ENCODE measurements at places on chromosomes 1 and 21.

DNA sequence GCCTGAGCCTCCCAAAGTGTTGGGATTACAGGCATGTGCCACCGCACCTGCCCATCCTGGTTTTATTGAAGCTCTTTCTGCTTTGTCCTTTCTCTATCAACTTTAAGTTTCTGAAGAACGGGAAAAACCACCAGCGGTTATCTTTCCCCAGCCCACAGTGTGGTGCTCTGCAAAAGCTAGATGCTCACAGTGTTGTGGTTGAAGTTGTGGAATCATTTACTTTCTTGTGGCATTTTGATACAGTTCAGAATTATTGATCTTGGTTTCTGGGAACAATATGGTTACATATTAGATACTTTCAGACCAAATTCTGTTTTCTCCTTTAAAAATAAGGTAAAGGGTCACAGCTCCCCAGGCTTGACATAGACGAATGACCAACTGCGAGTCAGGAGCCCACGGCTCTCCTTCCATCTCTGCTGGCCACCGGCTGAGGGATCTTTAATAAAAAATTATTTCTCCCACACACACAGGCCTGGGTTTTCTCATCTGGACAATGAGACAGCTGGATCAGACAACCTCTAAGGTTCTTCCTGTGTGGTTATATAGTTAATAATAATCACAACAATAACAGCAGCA lies 385.3 kb downstream of the SETD4 start:
- DNase-seq, result no peak

GRCh38 chr1:100866041-100866900 lies 28.4 kb downstream of the EXTL2 start:
- DNase-seq, result no peak

DNA sequence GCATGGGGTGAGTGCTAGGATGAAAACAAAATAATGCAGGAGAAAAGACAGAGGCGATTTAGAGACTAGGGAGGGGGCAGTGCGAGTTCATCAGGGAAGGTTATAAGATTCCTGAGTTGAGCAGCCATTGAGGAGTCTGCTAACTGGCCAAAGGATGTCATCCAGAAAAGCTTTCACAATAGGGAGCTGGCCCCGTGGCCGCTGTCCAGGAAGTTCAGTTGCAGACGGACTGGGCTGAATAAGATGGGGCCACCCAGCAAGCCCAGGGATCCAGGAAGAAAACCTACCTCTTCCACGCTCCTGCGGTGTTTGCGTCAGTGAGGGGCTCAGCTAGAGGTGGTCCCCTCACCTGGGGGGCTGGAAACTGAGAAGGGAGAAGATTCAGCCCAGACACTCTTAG lies 4.0 kb upstream of the PKP1 start:
- no peak for DNase-seq

- no peak for DNase-seq
These were observed 1266.9 kb upstream of the ADGRL2 start for GRCh38 chr1:80533775-80534334.

DNA sequence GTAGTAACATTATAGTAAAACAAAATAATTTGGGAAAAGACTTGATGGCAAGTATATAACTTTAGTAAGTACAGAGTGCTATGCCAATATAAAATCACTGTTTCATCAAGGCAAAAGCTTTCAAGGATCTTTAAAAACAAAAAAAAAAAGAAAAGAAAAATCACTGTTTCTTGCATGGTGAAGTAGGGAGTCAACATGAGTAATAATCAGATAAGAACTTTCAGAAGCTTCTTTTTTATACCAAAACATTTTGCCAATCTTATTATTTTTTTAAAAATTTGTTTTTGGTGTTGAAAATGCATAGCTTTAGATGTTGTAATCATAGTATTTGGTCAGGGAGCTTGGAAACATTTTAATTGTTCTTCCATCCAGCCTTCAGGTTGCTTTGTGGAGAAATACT lies 37.2 kb downstream of the CAMSAP2 start:
- DNase-seq, result no peak
